NAMALWA (cell line): ENCODE measurements at places on chromosomes 4 and X.

DNA sequence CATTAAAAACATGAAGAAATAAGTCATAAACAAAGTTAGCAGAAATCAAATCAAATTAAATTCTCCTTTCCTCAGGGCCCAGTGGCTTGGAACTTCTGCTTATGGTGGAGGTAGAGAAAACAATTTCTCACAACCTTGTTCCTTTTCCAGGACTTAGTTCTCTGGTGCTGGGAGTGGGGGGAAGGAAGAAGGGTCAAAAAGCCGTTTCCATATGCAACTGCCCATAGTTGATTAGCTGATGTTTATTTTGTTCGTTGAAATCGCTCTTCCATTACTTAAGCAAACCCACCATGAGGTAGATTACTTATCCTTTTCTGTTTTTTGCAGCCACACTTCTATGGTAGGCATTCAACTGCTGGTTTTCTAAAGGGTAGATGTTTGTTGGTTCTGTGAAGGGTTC is 94.2 kb downstream of the ARSJ start:
- DNase-seq: no peak

GRCh38 chr4:98203332-98204235 is 57.6 kb upstream of the RAP1GDS1 start:
- peak; percentile 72 for DNase-seq

DNA sequence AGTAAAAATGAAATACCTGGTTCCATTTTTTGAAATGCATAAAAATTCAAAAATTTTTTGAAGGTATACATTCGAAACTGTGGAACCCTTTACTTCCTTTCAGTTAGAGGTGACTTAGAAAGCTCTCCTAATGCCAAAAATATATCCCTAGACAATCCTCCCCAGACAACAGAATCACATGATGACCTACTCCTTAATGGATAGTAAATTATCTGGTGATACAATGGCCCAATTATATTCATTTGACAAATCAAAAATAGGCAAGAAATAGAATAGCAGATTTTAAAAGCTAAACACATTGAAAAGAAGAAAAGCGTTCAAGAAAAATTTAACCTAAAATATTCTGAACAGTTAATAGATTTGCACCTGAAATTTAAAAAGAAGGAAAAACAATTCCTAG is 3.5 kb upstream of the UGT2A2 start:
- DNase-seq: no peak

DNA sequence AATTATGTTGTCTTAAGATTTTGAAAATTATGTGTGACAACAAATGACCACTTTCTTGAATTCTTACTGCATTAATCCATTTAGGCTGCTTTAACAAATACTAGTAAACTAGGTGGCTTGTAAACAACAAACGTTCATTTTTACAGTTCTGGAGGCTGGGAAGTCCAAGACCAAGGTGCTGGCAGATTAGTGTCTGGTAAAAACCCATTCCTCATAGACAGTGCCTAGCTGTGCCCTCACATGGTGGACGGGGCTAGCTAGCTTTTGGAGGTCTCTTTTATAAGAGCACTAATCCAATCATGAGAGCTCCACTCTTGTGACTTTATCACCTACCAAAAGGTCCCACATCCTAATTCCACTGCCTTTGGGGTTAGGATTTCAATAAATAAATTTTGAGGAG is 425.8 kb downstream of the SPRY1 start:
- DNase-seq: no peak

DNA sequence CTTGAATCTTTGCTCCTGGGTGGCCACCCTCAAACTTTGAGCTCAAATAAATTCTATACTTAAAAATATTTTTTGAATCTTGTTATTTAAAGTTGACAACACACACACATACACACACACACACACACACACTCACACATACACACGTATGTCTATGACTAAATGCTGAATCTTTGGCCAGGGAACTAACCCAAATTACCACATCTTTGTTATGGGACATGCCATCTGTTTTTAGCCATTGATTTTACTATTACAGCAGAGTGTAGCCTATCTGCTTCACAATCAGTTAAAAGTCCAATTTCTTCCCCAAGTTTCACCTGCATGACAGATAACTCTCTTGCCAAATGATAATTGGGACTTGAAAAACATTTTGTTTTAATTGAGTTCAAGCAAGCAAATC is 45.0 kb upstream of the USP46 start:
- DNase-seq: no peak

DNA sequence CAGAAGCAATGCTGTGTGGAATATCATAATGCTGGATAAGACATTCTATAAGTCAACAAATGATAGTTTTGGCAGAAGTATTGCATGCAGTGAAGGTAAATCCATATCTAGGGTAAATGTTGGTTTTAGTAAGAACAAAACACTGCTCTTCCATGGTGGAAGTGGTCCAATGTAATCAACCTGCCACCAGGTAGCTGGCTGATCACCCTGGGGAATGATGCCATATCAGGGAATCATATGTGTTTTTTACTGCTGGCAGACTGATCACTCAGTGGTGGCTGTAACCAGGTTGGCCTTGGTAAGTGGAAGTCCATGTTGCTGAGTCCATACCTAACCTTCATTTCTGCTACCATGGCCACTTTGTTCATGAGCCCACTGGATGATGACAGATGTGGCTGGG is 74.0 kb upstream of the CENPE start:
- DNase-seq: no peak

GRCh38 chr4:91681091-91681490 is 622.7 kb upstream of the GRID2 start:
- DNase-seq: no peak

DNA sequence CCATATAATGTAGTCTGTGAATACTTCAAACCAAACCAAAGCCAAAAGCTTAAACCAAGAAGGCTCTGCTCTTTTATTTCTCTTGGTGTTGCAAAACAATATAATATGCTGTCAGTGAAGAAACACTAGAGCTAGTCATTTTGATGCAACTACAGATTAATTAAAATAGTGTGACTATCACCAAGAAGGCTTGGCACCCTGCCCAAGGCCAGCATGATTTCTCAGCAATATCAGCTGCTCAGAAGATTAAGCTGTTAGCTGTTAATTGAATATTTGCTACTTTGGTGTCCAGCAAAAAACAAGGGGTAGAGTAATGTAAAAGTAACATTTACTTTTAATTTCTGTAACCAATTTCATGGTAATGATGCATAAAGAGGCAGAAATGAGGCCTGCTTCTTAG is 104.9 kb upstream of the PRPS2 start:
- DNase-seq: no peak

DNA sequence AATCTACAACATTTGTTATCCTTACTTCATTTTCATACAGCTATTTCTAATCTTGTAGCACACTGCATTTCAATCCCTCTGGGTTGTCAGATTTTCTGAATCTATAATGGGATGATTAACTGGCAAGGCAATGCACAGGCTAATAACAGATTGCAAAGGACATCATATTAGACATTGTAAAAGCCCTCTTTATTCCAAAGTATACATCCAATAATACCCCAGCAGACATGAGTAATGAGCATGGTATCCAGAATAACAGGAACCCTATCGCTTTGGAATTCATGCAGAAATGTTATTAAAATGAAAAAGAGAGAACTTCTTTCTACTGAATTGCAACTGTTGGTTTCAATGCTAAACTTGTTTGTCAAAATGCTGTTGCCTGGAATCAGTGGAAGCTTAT is 122.9 kb downstream of the C4orf33 start:
- DNase-seq: no peak

DNA sequence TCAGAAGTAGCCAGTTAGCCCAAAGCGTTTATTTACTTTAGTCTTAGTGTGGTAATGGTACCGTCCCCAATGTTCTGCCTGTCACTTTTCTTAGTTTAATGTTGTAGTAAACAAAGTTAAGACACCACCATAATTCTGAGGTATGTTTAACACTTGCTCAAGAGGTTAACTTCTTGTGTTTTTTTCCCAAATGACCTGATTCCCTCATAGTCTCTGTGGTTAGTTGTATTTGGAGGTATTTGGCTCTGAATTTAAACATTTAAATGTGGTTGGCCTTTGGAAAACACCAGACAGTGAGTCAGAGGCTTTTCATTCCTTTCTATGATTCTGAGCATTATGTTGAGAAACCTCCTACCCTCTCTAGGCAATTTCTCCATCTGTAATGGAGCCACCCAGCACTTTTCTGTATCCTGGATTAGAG is 47.9 kb downstream of the CXCL1 start:
- no peak for DNase-seq

- DNase-seq: no peak
These were observed 32.7 kb downstream of the IRF2 start for GRCh38 chr4:184441461-184442313.

DNA sequence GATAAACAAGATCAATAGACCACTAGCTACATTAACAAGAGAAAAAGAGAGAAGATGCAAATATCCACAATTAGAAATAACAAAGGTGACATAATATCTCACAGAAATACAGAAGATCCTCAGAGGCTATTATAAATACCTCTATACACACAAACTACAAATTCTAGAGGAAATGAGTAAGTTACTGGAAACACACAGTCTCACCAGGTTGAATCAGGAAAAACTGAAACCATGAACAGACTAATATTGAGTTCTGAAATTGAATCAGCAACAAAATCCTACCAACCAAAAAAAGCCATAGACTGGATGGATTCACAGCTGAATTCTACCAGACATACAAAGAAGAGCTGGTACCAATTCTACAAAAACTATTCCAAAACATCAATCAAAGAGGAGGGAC is 211.8 kb upstream of the CPEB2 start:
- no peak for DNase-seq

DNA sequence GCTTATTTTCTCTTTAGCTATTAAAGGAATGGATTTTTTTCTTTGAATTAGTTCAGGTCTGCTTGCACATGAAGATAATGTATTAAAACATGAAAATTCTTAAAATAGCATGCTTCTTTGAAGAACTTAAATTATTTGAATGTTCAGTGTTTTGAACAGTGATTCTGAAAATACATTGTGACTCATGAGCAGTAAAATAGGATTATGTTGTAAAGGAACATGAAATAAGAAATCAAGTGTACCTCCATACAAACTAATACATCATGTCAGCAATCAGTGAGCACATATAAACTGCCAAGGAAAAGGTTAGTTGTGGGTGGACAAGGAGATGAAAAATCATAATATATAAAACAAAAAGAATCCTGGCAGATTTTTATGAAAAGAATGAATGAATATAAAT is 66.1 kb downstream of the SNX25 start:
- no peak for DNase-seq

- no peak for DNase-seq
These were observed 759 bp upstream of the TBC1D1 start for GRCh38 chr4:37889849-37890800.

DNA sequence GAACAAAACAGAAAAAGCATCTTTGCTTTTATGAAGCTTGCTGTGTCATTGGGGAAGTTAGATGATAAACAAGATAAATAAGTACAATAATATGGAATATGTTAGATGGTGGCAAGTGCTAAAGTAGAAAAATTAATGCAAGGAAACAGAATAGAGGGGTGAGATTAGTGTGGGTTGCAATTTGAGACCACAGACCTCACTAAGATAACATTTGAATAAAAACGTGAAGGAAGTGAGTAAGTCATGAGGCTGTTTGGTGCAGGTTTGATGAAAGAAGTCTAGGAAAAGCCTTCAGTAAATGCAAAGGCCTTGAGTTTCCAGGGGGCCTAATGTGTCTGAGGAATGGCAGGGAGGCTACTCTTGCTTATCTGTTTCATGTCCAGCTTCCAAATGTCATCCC is 102.5 kb downstream of the CFAP299 start:
- DNase-seq: no peak

GRCh38 chr4:16694173-16694883 is 204.1 kb downstream of the LDB2 start:
- no peak for DNase-seq

- DNase-seq: no peak
These were observed 667.5 kb upstream of the MAGEB2 start for GRCh38 chrX:29547877-29548276.
